WTC11 (cell line): ENCODE measurements at places on chromosomes 4 and X. TPM values are rescaled to one million over a fixed set of nuclear protein-coding genes. Genes with fewer than 3 reads are reported as not detected.

GRCh38 chrX:150506020-150506419 lies 62.4 kb upstream of the MTM1 start:
- no peak for DNase-seq

DNA sequence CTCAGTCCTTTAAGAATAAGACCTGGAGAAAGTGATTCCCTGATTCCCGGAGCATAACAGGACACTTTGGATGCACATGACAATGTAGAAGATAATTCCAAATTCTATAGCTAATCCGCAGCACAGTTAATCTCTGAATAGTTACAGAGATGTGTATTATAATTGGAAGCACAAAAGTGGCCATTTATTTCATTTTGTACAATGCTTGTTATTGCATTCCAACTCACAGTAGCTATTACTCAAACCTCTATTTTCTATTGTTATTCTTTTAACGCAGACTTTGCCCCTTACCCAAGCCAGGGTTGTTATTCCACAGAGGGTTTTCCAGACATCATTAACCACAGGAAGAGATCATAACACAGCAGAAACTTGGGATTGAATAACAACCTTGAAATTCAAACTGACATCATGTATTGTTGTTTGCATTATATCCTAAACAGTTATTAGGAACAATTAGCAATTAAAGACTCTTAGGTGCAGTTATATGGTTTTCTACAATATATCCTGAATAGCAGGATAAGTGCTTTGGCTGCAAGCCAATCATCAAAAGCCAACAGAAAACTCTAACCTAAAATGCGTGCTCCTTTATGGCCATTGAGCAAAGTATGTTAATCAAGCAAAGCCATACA lies 984.0 kb upstream of the TENM3 start:
- DNase-seq = no peak

GRCh38 chr4:39658756-39659155 lies 20.1 kb upstream of the SMIM14 start:
- no peak for DNase-seq

- DNase-seq = no peak
These were observed at the start of gene BTK for GRCh38 chrX:101385795-101386541. Gene BTK (minus strand): TSS chrX:101386191. CDS start chrX:101375284, 10,907 bp downstream.

- DNase-seq = no peak
These were observed 81.3 kb downstream of the ARHGAP24 start for GRCh38 chr4:85556283-85556682.

DNA sequence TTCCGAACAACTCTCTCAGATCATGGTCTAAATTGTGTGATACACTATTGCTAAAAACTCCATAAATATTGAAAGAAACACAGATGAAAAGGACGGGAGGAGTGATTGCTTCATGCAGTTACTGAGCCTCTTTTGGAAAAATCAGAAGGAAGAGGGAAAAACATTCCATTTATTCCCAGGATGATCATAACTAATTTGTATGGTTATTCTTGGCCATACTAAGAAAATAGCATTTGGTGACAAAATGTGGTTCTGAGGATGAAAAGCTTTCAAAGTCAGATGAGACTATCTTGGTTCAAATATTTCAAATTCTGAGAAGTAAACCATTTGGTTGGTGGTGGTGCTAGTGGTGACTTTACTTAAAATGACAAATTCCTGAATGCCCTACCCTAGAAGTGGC lies 305.4 kb upstream of the LDB2 start:
- DNase-seq = no peak

AP1S2 gene
- total RNA-seq = 164 to 184 TPM (median 171 TPM) in 3 replicates

GRCh38 chr4:38923746-38924145 lies 56.1 kb downstream of the FAM114A1 start:
- no peak for DNase-seq

USP17L5 gene
- total RNA-seq = not detected in 3 replicates

DNA sequence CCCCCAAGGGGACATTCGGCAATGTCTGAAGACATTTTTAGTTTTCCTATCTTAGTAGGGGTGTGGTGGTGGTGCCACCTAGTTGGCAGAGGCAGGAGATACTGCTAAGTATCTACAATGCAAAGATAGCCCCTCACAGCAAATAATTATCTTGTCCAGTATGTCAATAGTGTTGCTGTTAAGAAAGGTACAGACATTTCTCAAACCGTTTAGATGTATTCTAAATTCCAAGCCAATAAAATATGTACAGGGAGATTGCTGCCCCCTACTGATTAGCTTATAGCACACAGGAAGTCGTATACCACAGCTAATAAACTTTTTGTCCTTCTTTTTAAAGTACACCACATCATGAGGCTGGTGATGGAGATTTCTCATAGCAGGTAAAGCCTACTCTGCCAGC lies 260.5 kb downstream of the TMA16 start:
- no peak for DNase-seq

REELD1 gene
- not detected in 3 replicates for total RNA-seq

SATL1 gene
- 0.22 to 0.39 TPM (median 0.32 TPM) in 3 replicates for total RNA-seq

DNA sequence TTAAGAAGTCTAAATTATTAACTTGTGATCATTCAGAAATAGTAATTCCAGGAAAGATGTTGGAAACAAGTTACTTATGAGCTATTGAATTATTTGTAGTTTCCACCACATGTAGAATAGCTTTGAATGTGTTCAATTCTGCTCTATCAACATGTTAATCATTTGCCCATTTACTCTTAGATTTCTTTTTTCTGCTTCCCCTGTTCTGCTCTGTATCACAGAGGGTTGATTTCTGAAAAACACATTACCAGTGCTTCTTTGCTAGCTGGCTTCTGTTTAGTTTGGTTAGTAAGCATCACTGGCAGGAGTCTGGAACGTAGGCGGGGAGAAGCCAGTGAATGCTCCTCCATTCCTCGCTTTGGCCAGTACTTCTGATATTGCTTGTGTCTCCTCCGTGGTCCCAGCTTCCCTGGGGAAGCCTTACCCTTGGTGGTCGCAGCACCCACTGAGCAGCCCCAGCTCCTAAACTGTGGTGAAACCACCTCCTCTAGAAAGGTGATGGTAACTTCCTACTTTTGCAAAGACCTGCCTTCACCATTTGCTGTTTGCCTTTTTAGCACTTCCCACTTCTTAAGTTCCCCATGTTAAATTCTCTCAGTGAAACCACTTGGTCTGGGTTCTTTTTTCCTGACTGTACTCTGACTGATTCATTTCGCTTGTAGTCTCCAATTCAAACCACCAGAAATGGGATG lies 40.3 kb upstream of the GALNT7 start:
- DNase-seq = no peak

GRCh38 chr4:99657798-99658197 lies at the start of gene C4orf54:
Gene C4orf54 (minus strand): TSS chr4:99657828. CDS start chr4:99654648, 3,180 bp downstream.
- no peak for DNase-seq

USP46 gene
- total RNA-seq = 48.1 to 54.1 TPM (median 49.5 TPM) in 3 replicates

DNA sequence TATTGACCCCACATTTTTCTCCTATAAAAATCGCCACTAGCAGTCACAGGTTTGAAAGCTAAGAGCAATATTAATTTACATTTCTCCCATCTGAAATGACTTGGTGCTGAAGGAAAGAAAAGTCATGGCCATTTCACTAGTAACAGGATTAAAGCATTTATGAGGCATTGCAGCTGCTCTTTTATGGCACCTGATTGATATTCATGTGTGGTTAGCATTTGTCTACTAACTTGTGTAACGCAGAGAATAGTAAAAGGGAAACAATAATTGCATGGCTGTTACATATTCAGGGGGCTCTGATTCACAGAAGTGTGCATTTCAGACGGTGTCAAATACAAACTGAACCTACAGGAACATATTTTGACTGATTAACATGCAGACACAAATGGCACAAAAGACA lies 5.2 kb downstream of the PCDH19 start:
- no peak for DNase-seq

DNA sequence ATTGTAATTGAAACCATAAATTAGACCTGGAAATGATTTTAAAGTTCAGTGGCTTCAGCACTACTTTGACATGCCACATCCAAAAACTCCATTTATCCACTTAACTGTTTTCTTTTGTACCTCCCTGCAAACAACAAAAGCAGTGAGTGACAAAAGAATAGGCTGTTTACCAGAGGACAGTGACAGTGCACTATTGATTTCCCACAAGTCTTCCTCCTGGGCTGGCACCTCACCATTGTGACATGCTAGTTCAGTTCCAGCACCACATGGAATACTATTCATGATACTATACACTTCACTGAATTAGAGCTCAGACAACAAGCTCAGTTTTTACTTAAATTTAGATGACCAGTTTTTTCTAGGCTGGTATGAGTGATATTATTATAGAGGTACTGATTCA lies 29.3 kb downstream of the MOSPD2 start:
- DNase-seq = no peak

DNA sequence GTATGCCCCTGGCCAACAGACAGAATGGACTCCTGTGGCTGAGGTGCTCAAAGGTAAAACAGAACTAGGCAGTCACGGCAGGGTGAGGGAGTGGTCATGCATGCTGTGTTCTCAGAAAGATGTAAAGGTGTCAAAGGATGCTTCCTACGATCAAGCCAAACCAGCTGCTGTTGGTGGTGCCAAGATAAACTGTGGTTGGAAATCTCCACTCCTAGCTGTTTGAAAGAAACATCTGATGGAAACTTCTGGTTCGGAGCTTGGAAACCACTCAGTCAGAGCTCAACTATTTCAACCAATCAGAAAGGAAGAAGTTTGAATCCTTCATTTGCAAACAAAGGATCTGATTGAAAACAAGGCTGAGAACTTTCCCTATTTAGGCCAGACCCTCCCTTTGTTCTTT lies 68.5 kb upstream of the DDX60 start:
- DNase-seq = no peak

- no peak for DNase-seq
These were observed 516.7 kb upstream of the SLIT2 start for GRCh38 chr4:19735012-19735411.

CCDC160 gene
- total RNA-seq = 1.7 to 1.9 TPM (median 1.8 TPM) in 3 replicates

GRCh38 chrX:46913667-46914066 lies 1.4 kb downstream of the JADE3 start:
- DNase-seq = no peak

GRCh38 chr4:118740869-118741268 lies 55.7 kb downstream of the METTL14 start:
- no peak for DNase-seq

GRCh38 chr4:136713140-136713539 lies 819.2 kb downstream of the PCDH18 start:
- no peak for DNase-seq

DNA sequence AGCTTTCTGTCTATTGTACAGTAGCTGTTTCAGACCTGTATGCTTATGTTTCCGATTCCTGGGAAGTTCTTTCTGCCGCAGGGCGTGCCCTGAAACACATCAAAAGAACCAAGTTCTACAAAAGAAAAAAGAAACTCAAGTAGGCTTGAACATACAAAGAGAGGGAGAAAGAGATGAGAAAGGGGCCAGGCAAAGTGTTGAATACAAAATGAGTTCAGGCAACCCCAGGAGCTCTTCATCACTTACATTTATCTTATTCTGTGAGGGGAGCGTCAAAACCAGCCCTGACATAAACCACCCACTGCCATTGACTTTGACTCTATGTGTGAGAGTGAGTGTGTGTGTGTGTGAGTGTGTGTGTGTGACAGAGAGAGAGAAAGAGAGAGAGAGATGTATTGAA lies 26.5 kb upstream of the ATOH1 start:
- no peak for DNase-seq

ERVMER34-1 gene
- total RNA-seq = 14.6 to 27.8 TPM (median 24.0 TPM) in 3 replicates

WFS1 gene
- total RNA-seq = 33.0 to 35.8 TPM (median 34.7 TPM) in 3 replicates

MGARP gene
- total RNA-seq = 4.6 to 7.5 TPM (median 6.2 TPM) in 3 replicates

CHST7 gene
- 17.0 to 19.6 TPM (median 18.5 TPM) in 3 replicates for total RNA-seq

DNA sequence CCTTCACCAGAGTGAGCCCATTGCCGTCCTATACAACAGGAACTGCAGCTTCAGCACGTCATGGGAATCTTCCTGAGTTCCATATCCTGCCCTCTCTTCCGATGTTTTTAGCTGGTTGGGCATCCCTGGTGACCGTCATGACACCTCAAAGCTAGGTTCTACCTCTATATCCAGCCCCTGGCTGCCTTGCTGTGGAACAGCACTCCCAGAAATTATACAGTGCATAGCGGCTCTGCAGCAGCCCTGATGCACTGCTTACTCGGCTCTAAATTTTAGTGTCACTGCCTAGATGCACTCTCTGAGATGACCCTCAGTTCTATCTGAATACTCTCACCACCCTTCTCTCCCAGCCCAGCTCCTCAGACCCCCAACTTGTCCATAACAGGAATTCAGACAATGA lies 44.3 kb downstream of the ARHGEF38 start:
- no peak for DNase-seq

PAGE1 gene
- not detected in 3 replicates for total RNA-seq

GRCh38 chrX:13260598-13260997 lies 59.3 kb downstream of the ATXN3L start:
- DNase-seq = no peak

CSN1S1 gene
- not detected in 3 replicates for total RNA-seq

DNA sequence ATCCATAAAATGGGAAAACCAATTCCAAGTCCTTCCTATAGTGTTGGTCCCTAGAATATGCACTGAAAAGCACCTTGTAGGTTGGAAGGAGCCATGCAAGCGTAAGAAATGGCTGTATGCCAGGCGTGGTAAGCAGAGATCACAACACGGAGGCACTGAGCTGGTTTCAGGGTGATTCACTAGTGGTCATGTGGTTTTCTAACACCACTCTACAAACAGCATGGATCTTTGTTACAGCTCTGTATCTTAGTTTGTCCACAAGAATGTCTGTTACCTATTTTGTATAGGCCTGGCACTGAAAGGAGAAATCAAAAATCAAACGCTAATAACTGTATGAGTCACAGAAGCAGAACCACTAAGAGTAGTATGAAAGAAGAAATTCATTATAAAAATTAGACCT lies 71.9 kb downstream of the MAGEB17 start:
- DNase-seq = no peak

HOPX gene
- 0.26 to 0.87 TPM (median 0.27 TPM) in 3 replicates for total RNA-seq

FGF13 gene
- total RNA-seq = 32.1 to 32.7 TPM (median 32.2 TPM) in 3 replicates

DNA sequence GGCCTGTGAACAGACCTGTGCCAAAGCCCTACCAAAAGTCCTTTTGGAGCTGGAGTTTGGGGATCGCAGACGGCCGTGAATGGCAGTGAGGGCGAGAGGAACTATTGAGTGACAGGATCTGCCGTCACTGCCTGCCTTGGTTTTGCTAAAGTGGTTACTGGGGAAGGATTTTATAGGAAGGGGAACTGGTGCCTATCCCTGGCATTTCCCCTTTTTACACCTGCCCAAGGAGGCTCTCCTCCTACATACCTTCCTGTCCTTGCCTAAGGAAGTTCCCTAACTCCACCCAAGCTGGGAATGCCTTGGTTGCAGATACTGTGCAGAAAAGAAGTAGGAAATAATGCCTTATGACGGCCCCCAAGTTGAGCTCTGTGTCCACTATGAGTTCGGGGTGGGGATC lies 14.5 kb downstream of the LONRF3 start:
- DNase-seq = no peak

- DNase-seq = no peak
These were observed 342.9 kb upstream of the ADGRL3 start for GRCh38 chr4:60857130-60857753.

- no peak for DNase-seq
These were observed 534.5 kb downstream of the GLUD2 start for GRCh38 chrX:121581885-121582284.

DNA sequence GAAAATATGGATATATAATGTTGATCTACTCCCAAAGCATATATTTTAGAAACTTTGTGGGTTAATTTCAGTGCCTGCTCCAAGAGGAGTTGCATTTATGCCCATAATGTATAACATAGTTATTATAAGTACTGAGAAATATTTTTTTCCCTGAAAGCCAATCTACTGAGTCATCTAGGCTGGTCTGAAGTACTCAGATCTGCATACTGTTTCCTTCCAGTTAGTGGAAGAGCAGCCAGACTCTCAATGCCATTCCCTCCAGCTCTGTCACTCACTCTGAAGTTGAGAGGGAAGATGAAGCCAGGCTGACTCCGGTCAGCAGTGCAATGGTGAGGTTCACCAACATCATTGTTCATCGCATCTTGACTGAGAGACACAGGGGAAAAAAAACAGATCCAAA lies 505.1 kb downstream of the PPARGC1A start:
- no peak for DNase-seq

- DNase-seq = no peak
These were observed 183.0 kb upstream of the NOCT start for GRCh38 chr4:138832563-138832962.

VCX3B gene
- total RNA-seq = not detected in 3 replicates
